ENCODE measurements at places on chromosomes 2 and 18. TPM values are rescaled to one million over a fixed set of nuclear protein-coding genes. Genes with fewer than 3 reads are reported as not detected.
A peak's percentile ranks its signal among the peaks of the same experiment; 100 is the strongest.

DNA sequence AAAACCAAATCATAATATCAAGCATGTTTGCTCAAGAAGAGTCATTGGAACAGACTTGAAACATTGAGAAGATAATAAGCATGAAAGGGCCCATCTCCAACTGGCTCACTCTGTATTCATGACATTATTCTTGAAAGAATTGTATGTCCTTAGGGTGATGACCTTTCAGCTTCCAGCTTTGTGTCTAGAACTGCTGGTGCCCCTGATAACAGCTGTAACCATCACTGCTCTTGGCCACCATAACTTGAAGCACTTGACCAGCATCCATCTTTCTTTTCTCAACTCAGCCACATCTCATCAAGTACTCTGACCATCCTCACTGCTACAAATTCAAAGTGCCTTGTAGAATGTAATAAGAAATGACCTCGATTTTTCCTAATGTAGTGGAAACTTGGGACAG, 289.9 kb downstream of the SLC8A1 start:
- no peak for DNase-seq

- DNase-seq, result no peak
These were observed 46.5 kb upstream of the EPG5 start for GRCh38 chr18:46013484-46014189.

DNA sequence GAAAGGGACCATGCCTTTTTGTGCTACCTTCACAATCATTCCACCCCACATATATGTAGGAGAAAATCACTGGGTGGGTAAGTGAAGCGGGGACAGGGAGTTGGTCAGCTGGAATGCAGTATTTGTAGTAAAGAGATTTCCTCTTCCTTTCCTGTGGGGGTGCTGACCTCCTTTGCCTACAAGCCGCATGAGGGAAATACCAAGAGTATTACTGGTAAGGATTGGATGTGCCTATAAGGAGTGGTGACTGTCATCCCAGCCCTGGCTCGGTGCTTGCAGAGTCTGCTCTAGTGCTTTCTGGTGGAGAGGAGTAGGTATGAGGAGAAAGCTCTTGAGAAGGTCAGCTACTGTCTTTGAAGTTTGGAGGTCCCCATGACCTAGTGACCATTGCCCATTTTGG, 324.6 kb downstream of the HRH4 start:
- DNase-seq, result no peak

GRCh38 chr2:104473546-104473945, 380.4 kb upstream of the POU3F3 start:
- peak; percentile 40 for DNase-seq

Gene DNAH6
- 2.9 TPM for total RNA-seq

DNA sequence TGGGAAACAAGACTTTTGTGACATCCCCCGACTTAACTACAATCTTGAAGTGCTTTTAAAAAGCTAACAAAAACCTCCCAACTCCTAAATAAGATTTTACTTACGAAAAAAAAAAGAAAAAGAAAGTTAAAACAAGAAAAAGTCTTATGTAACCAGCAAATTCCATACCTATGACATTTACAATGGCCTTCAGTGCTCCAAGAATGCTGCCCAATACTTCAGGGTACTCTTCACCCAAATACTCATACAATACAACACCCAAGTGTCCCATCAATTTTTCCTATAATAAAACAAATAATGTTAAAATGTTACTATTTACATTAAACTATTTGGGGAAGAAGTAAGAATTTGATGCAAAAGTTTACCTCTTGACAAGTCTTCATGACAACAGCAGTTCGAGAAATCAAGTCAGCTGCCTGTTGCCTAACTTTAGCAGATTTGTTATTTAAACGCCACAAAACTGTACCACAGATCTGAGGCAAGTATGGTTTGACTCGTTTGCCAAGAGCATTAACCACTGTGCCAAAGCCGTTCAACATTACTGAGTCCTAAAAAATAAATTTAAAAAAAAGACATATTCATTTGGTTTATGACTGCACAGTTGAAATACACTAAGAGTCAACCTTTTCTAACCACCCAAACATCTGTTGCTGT, 34.8 kb downstream of the SF3B1 start:
- no peak for DNase-seq

- no peak for DNase-seq
These were observed 16.0 kb upstream of the SERPINE2 start for GRCh38 chr2:224055101-224055500.

Gene CCDC68
- 3.5 TPM for total RNA-seq

DNA sequence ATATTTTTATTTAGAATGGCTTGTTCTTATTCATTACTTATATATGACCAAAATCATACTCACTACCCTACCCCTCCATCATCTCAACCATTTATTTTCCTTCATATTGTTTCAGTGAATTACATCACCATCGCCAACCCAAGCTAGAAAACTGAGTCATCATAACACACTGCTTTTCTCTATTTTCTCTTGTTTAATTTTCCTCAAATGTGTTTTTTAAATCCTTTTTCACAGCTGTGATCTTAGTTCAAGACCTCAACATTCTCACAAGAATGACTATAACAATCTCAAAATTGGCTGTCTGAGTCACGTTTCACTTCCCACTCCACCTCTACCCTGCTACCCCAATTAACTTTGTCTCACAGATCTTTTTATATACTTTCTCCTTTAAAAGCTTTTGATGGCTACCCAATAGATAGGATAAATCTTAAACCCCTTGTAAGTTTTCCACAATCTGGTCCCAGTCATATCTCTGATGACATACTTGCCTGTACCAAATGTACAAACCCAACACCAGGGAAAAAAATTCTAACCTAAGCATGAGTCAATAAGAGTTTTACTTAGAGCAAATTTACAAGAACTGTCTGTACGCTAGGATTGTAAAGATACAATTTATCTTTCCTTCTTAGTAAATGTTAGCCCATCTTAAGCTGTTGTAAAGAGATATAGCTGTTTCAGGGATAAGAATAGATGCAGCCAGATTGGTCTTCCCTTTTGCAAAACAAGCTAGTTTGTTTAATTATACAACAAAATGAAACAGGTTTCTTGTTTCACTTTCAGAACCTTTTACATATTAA, 635.1 kb upstream of the SLC39A10 start:
- DNase-seq, result no peak

Gene ITGB6
- 3.1 TPM for total RNA-seq

DNA sequence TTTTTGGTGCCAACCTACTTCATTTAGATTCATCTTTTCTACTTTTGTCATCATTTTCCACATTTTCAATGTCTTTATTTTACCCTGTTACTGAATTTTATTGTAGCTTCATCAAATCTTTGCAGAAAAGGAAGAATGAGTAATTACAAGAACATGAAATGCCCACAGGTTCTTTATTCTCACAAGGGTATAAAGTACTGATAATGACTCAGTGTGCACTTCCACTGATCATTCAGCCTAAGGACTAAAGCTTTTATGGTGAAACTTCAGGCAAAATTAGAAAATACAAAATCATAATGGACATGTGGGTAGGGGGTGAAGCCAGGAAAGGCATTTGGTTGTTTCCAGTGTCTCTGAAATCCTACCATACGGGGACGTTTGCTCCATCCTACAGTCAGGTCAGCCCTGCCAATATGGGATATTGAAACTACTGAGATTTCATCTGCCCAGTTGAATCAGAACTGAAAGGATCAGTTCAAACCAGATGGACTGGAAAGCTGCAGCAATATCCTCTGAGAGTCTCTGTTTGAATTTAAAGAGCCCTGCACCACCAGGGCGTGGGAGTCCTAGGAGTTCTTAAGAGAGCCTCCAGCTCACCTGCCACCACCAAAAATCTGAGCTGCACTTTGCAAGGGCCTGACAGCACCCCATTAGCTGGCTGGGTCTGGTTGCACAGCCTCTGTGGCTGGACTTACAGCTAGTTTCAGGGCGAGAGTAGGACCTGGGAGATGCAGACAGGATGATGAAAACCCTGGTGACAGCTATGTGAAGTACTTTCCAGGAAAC, 390.4 kb downstream of the CMPK2 start:
- no peak for DNase-seq

DNA sequence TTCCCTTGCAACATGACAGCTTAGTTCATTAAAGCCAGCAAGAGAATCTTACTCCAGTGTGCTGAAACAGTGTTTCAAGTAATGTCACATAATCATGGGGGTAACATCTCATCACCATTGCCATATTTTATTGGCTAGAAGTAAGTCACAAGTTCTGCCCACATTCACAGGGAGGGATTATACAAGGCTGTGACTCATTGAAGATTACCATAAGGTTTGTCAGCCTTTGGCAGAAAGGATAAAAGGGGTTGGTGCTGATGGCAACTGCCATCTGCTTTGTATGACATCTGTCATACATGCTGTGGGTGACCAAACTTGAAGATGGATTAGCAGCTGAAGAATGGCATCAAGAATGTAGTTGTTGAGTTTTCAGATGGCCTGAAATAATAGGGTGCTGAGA, 61.2 kb downstream of the KCNE4 start:
- DNase-seq, result no peak

GRCh38 chr2:11675423-11676112, 5.6 kb upstream of the NTSR2 start:
- no peak for DNase-seq

Gene PLEK
- not detected for total RNA-seq

Gene KLHL29
- total RNA-seq, result 4.6 TPM

Gene C2orf78
- not detected for total RNA-seq

Gene FBXO41
- total RNA-seq, result 1.3 TPM

Gene FOXI3
- total RNA-seq, result 0.23 TPM

Gene UGT1A3
- total RNA-seq, result not detected

Measured in Daoy (cell line).